ENCODE measurements at places on chromosomes 7 and 10.

DNA sequence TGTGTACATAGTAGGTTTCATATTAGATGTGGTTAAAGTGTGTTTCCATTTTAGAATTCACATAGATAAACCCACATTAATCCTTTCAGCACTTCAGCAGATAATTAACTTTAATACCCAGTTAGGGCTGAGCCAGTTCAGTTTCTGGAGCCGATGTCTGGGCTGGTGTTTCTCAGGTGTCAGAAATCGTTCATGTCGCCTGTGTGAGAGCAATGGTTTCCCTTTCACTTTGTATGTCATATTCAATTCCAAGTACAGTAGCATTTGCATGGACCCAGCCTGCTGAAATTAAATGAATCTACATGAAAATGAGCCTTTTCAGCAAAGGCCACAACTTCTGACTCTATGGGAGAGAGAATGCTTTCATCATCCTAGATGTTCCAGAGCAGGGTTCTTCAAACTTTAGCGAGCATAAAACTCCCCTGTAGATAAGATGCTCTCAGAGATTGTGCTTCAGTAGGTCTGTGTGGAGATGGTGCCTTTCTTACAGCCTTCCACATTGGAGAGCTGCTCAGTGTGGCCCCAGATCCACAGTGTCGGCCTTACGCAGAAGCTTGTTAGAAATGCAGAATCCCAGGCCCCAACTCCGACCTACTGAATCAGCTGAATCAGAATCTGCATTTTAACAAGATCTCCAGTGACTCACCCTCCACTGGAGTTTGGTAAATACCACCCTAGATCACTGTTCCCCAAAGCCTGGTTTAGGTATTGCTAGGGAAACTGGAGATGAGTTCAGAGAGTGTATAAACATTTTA is 19.6 kb downstream of the WIPF3 start:
- no peak for DNase-seq

DNA sequence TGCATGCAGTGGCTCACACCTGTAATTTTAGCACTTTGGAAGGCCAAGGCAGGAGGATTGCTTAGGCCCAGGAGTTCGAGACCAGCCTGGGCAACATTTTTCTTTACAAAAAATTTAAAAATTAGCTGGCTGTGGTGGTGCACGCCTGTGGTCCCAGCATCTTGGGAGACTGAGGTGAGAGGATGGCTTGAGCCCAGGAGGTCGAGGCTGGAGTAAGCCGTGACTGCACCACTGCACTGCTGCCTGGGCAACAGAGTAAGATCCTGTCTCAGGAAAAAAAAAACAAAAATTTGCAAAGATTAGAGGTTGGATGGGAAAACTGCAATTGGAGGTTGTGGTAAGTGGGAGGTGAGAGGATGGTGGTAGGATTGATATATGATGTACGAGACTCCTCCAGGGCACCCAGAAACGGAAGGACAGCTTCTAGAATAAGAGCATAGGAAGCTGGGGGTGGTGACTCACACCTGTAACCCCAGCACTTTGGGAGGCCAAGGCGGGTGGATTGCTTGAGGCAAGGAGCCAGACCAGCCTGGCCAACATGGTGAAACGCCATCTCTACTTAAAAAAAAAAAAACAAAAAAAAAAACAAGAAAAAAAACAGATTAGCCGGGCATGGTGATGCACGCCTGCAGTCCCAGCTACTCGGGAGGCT is 19.1 kb upstream of the PARP12 start:
- DNase-seq = no peak

DNA sequence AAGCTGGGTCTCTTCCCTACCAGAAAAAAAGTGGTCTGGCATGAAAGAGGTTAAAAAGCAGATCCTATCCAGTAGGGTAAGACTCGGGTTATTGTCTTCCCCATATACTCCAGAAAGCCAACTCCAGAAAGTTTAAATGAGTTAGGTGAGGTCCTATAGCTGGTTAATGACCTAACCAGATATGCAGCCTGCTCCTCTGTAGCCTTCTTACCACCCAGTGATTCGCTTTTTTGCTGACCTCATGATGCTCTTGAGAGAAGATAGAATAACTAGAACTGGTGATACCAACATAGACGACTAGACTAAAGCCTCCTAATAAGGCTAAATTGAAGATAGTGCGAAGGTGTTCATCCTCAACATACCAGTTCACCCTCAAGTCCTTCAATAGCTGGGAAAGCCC is 675 bp upstream of the GIMAP1 start:
- DNase-seq = no peak

- DNase-seq = no peak
Observed at GRCh38 chr7:155962968-155963300, 150.7 kb upstream of the SHH start.

DNA sequence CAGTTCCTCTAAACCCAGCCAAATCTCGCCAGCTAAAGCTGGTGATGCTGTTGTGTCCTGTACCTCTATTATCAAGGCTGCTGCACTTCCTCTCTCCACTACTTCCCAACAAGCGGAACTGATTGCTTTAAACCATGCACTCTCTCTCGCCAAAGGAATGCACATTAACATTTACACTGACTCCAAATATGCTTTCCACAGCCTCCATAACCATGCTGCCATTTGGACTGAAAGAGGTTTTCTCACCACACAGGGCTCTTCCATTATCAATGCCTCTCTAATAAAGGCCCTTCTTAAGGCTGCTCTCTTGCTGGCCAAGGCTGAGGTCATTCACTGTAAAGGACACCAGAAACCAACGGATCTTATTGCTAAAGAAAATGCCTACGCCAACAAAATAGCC is 11.4 kb upstream of the LRRC61 start:
- DNase-seq = no peak

- DNase-seq = peak; percentile 31
Observed at GRCh38 chr7:2237109-2237602, 4.4 kb upstream of the MAD1L1 start.

- DNase-seq = no peak
Observed at GRCh38 chr7:50657341-50657873, 92.2 kb upstream of the DDC start.

- DNase-seq = no peak
Observed at GRCh38 chr7:113159746-113160339, 41.5 kb upstream of the SMIM30 start.

- DNase-seq = no peak
Observed at GRCh38 chr7:83451501-83452045, 197.4 kb downstream of the SEMA3E start.

DNA sequence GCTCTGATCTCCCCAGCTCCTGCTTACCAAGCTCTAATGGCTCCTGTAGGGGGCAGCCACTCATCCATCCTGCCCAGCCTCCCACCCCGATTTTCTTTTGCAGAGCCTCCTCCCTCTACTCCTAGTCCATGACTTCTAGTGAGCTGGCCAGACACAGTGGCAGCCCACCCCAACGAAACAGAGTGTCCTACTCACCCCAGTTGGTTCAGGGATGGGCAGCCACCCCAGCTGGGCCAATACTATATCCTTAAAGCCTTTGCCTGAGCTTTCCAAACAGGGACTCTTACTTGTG is 77.1 kb downstream of the GRID1 start:
- DNase-seq = no peak

GRCh38 chr7:41889472-41889871 is 186.6 kb upstream of the INHBA start:
- no peak for DNase-seq

DNA sequence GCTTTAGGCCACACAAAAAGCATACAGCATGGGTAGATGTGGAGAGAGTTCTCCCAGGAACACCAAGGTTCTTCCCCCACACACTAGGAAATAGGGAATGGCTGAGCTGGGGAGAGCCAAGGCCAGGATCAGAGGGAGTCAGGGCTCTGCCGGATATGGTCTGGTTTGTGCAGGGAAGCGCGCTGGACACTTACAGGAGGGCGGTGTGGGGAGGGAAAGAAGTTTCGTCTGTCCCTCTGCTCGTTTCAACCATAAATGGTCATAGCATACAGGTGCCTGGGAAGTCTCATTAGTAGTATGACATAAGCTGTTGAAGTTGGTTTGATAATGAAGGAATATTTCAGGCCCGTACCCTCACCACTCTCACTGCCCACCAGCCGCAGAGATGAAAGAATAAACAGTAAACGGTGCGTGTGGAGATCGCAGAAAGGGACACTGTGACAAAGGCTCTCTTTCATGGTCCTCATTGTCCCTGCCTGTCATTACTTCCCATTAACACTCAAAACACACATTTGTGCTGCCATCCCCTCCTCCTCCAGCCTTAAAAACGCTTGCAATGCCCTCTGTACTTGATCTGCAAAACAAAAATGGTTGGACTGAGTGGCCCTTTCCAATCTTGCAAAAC is 207.2 kb downstream of the CELF2 start:
- DNase-seq = no peak

- peak; percentile 45 for DNase-seq
Observed at GRCh38 chr7:101085162-101085964, at the start of gene TRIM56. Gene TRIM56 (plus strand): TSS chr7:101085481. CDS start chr7:101087313, 1,832 bp downstream.

DNA sequence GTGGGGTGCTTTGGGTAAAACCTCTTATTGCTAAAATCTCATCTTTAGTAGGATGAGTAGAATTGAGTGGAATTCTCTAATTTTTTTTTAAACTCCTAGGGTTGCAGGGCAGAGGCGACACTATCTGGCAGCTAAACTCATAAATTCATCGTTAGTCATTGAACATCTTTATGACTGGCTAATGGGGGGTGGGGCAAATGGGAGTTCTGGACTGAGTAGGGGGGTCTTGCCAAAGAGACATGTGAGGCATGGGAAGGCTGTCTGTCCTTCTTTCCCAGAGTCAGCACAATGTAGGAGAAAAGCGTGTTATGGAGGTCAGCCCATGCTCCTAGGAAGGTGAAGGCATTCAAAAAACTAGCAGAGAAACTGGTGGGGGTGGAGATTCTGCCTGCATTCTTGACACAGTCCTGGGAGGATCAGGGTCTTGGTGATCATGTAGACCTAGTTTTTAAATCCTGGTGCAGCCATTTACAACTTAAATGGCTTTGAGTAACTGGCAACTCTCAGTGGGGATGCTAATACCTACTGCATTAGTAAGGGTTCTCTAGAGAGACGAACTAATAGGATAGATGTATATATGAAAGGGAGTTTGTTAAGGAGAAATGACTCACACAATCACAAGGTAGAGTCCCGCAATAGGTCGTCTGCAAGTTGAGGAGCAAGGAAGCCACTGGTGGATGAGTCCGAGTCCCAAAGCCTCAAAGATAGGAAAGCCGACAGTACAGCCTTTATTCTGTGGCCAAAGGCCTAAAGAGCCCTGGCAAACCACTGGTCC is 47.7 kb downstream of the EMX2 start:
- DNase-seq = no peak

DNA sequence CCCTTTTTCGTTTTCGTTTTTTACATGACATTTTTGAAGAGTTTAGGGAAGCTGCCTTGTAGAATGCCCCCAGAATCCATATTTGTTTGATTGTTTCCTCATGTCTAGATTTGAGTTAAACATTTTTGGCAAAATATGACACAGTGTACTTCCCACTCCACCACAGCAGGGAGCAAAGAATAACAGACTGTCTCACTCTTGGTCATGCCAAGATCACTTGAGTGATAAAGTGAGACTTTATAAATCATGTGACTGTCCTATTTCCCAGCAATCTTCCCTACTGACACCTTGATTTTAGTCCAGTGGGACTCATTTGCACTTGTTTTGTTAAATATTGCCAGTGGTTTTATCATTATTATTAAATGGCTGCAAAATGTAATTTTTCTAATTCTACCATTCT is 44.4 kb upstream of the USP6NL start:
- DNase-seq = no peak

DNA sequence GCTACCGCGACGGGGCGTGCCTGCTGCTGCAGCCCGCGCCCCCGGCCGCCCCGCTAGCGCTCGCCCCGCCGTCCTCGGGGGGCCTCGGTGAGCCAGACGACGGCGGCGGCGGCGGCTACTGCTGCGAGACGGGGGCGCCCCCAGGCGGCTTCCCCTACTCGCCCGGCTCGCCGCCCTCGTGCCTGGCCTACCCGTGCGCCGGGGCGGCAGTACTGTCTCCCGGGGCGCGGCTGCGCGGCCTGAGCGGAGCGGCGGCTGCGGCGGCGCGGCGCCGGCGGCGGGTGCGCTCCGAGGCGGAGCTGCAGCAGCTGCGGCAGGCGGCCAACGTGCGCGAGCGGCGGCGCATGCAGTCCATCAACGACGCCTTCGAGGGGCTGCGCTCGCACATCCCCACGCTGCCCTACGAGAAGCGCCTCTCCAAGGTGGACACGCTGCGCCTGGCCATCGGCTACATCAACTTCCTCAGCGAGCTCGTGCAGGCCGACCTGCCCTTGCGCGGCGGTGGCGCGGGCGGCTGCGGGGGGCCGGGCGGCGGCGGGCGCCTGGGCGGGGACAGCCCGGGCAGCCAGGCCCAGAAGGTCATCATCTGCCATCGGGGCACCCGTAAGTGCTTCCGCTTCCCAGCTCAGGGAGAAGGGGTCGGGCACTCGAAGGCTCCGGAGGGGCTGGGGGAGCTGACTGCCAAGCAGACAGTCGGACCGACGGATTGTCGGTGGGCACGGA is 761 bp downstream of the PTF1A start:
- DNase-seq = no peak

DNA sequence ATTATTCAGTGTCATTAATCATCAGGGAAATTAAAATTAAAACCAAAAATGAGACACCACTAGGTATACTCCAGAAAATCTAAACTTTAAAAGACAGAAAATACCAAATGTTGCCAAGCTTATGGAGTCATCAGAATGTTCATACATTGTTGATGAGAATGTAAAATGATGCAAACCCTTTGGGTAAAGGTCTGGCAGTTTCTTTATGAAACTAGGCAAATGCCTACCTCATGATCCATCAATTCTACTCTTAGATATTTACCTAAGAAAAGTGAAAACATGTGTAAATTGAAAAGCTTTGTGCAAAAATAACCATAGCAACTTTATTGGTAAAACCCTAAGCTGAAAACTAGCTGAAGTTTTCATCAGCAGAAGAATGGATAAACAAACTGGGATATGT is 329.5 kb upstream of the MEOX2 start:
- no peak for DNase-seq

GRCh38 chr10:5959581-5960069 is 17.7 kb downstream of the IL15RA start:
- no peak for DNase-seq

GRCh38 chr7:37348982-37349381 is 99.7 kb downstream of the ELMO1 start:
- DNase-seq = no peak

- no peak for DNase-seq
Observed at GRCh38 chr10:34744590-34744989, 70.5 kb downstream of the PARD3 start.

GRCh38 chr7:115135769-115136410 is 214.0 kb downstream of the MDFIC start:
- no peak for DNase-seq

DNA sequence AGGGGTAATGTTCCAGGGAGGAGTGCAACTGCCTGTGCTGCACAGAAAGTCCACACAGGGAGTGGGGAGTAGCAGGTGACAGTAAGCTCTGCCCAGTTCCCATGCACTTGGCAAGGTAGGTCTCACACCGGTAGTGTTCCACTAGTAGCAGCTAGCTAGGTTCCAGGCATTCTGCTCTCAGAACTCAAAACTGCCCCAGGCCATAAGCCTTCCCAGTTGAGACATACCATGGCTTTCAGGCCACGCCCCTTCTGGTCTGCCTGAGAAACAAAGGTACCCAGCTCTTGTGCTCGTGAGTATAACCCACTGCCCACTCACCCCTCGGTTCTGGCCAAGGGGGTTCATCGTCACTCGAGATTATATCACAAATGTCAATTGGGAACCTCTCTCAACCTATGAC is 12.6 kb downstream of the CASP7 start:
- DNase-seq = no peak

Measured in esophagus squamous epithelium (tissue), 5 donors.